ENCODE measurements at places on chromosomes 5 and 9. TPM values are rescaled to one million over a fixed set of nuclear protein-coding genes. Genes with fewer than 3 reads are reported as not detected.

DNA sequence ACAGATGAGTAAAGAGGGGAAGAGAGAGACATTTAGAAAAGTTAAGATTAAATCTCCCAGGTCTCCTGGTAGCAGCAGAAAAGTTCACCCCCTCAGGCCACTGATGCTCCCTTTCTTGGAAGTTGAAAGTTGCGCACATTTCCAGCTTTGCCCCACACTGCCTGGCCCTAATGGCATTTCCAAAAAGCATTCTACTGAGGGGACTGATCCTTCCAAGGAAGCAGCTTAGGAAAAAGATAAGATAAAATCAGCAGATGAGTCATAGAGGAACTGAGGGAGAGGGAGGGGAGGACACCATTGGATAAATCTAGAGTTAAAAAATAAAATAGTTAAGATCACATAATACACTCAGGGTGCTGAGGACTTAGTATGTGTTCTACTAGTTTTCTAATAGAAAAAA lies 67.6 kb upstream of the SLC12A2 start:
- DNase-seq, result peak; percentile 6
- no peaks in the 10 kb centered on the region for H3K4me1 ChIP-seq
- H3K36me3 ChIP-seq, result no peaks in the 10 kb centered on the region
- no peak overlapping the region for H3K27ac ChIP-seq
- H3K27me3 ChIP-seq, result no peaks in the 10 kb centered on the region

- 0 out of 2 replicates have a peak overlapping the region, but pooled peaks have one; percentile 5 for H3K4me3 ChIP-seq
- H3K27ac ChIP-seq, result peak overlapping the region; percentile 39
- no peaks in the 10 kb centered on the region for H3K36me3 ChIP-seq
- peak; percentile 90 for DNase-seq
- H3K4me1 ChIP-seq, result peaks cover 20% of the 10 kb centered on the region
These were observed 287.0 kb downstream of the GAS1 start for GRCh38 chr9:86660146-86660943.

- no peaks in the 10 kb centered on the region for H3K27me3 ChIP-seq
- no peak overlapping the region for H3K27ac ChIP-seq
- H3K4me3 ChIP-seq, result no peak overlapping the region
- peaks cover 3% of the 10 kb centered on the region for H3K36me3 ChIP-seq
- no peaks in the 10 kb centered on the region for H3K4me1 ChIP-seq
These were observed 85.5 kb downstream of the CAMSAP1 start for GRCh38 chr9:135821733-135822373.

Gene PCDH1
- total RNA-seq, result 3.5 TPM

Gene POC5
- total RNA-seq, result 14.5 TPM

Gene LCN1
- not detected for total RNA-seq

Gene NRARP
- 0.32 TPM for total RNA-seq

Data from GM23248 (cell line).